ENCODE measurements at places on chromosomes 7 and 10.

DNA sequence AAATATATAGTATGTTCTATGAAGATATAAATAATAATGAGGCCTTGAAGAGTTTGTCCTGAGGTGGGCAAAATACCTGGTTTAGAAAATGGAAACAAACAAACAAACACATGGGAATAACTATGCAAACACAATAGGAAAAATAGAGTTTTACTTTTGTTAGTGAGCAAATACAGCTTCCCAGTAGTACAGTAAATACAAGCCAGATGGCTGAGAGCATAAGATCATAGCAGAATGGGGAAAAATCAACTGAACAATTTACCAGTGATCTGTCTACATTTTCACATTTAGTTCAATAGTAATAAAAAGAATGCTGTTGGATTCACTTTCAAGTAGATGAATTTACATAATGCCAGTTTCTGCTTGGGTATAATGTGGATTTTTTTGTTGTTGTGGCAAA, 45.1 kb downstream of the ADD3 start:
- no peak for DNase-seq

DNA sequence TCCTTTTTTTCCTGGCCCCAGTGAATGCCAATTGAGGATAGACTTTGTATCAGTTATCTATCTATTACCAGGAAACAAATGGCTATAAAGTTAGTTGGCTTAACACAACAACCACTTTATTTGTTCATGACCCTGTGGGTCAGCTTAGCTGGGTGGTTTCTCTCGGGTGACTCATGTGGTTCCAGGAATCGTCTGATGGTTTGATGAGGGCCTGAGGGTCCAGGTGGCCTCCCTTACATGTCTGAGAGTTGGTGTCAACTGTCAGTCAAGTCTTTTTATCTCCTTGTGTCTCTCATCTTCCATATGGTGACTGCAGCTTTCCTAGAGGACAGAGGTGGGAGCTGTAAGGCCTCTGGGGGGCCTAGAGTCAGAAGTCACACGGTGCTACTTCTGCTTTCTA, 15.3 kb upstream of the MAPK8 start:
- DNase-seq: no peak

DNA sequence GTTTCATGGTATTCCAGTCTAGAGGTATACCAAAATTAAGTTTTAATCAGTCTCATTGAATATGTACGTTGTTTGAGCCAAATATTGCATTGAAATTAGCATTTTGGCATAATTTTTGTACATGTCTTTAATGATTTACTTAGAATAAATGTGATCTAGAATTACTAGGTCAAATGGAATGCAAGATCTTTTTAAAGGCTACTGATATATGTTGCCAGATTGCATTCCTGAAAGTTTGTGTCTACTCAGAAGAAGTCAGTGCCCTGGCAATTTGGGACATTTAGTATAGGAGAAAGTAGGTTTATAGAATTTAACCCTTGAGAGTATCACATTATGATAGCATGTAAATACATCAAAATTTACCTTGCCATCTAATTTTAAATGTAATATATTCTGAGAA, 32.4 kb downstream of the KMT2E start:
- DNase-seq: no peak

DNA sequence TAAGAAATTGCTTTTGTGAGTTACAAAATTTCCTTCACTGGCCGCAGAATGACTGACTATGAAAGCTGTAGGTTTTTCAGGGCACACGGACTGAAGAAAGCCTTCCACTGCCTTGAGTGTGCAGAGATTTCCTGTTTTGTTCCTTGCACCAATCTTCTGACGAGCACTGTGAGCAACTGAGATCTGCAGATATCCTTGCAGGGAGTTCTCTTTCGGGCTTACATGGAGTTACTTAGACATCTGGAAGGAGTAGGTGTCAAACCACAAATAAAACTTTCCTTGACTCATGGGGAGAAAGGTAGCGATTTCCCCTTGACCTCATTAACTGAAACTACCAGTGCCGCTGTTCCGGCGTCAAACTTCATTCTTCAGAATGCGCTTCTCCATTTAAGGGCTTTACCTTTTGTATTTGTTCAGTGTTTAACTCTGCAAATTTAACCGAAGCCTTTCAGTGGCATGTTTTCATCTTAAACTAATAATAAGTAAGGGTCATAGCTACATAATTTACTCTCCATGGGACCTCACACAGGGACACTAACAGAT, 1175.3 kb downstream of the GATA3 start:
- no peak for DNase-seq

GRCh38 chr10:3054851-3055199, 12.5 kb upstream of the PFKP start:
- no peak for DNase-seq

- DNase-seq: no peak
Measured at GRCh38 chr10:129755621-129756020, 208.5 kb downstream of the EBF3 start.

GRCh38 chr10:20020677-20021076, 204.4 kb downstream of the PLXDC2 start:
- no peak for DNase-seq

- no peak for DNase-seq
Measured at GRCh38 chr10:122089311-122090017, 100.5 kb downstream of the TACC2 start.

GRCh38 chr7:24741679-24742505, 15.4 kb downstream of the GSDME start:
- no peak for DNase-seq

GRCh38 chr7:65268782-65269149, 104.9 kb upstream of the ZNF92 start:
- DNase-seq: no peak

- no peak for DNase-seq
Measured at GRCh38 chr10:92850185-92850584, 1.9 kb downstream of the EXOC6 start.

DNA sequence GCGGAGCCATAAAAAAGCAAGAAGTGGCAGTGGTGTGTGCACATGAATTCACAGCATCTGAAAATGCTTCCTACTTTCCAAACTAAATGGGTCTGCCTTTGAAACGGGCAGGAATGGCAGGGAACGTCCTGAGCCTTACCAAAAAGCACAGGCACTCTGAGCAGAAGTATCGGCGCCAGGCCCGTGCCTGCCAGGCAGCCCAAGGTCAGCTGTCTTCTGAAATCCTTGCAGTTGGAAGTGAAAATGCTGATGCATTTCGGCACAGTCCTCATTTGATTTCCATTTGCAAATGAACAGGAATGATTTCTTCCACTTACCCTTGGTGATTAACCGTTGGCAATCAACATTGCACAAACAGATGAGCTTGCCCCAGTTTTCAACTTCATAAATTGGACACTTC, 47.6 kb upstream of the MNX1 start:
- no peak for DNase-seq

DNA sequence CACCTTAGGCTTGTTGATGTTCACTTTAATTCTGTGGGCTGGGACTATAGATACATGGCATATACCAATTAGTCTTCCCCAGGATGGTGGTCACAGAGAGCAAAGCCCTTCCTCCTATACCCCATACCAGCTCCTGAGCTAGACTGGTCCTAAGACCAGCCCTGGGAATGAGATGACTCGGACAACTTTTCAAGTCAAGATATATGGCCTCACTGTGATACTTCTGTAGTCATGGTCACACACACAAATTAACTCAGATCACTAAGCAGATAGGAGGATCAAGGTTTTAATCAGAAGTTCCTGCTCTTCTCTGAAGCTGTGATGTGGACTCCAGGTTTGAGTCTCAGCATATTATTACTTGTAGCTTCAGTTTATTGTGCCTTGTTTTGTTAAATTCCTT, 53.1 kb downstream of the SLK start:
- DNase-seq: no peak

GRCh38 chr10:47255033-47255813, 44.8 kb upstream of the GDF10 start:
- DNase-seq: no peak

- DNase-seq: no peak
Measured at GRCh38 chr10:11603741-11604140, 7.7 kb downstream of the USP6NL start.

DNA sequence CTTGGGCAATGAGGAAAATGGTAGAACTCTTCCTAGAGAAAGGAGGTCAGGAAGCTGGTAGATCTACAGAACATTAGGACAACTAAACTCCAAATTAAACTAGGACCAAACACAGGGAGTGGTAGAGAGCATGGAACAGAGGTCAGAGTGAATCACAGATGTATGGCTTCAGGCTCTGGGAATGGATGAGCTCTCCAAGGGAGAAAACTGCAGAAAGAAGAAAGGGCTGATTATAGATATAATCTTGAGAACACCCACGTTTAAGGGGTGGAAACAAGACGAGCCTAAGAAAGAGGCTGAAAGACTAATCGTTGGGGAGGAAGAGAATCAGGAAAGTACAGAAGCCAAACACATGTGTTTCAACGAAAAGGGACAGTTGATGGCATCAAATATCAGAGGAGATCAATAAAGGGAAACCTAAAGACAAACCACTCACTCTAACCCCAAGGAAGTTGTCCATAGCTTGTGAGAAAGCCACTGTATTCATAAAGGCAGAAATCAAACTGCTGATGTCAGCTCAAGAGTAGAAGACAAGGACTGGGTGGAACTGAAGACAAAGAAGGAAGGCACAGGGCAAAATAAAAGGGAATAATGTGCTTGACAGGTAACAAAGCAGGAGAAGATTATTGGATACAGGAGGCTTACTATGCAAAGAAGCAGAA, 41.4 kb downstream of the NUDCD3 start:
- no peak for DNase-seq

DNA sequence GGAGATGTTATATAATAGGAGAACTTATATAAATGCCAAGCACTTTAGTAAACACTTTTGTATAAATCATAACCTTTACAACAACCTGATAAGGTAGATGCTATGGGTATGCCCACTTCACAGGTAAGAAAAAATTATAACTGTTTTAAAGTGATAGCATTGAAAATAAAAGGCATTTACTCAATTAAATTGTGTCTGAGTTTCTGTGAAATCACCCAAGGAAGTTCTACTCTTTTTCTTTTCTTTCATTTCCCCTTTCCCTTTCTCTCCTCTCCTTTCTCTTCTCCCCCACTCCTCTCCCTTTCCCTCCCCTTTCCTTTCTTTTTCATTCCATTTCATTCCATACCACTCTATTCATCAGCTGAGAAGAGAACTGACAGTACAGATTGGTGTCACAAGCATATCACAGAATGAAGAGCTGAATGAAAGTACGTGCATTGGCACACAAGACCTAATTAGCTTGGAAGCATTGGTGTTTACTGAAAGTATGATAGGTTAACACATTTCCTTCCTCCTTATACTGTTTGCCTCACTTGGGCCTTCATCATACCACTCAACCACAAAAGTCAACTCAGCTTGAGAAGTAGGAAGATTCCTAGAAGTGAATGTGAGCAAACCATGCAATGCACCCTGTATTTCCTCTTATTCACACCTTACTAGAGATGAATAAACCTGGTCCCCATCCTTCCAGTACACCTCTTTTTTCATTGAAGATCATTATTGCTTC, 117.9 kb upstream of the AGR3 start:
- no peak for DNase-seq

DNA sequence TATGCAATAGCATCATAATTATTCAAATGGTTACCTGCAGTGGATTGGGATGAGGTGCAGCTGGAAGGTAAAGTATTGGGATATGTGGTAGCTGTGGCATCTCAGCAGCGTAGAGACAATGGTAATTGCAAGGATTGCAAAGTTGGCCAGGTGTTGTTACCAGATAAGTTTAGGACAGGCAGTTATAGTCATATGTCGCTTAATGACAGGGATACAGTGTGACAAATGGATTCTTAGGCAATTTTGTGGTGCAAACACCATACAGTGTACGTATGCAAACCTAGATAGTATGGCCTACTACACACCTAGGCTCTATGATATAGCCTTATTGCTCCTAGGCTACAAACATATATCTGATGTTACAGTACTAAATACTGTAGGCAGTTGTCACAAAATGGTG, 163.5 kb upstream of the LYZL2 start:
- DNase-seq: no peak

DNA sequence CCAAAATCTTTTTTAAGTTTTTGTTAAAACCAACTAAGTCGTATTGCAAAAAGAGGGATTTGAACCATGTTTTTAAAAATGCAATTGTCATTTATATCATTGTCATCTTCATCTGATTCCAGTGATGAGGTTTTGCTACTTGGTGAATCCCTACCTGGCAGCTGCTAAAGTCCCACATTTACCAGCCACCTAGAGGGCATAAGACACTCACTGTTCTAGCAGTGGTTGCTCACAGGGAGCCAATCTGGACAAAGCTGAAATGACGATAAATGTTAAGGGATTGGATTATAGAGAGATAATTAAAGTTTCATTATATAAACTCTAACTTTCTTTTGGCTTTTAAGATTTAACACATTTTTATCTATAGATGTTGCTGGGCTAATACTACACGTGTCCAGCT, 18.7 kb downstream of the KIFBP start:
- DNase-seq: no peak

GRCh38 chr7:149599636-149600206, 102.1 kb upstream of the ZNF746 start:
- no peak for DNase-seq

DNA sequence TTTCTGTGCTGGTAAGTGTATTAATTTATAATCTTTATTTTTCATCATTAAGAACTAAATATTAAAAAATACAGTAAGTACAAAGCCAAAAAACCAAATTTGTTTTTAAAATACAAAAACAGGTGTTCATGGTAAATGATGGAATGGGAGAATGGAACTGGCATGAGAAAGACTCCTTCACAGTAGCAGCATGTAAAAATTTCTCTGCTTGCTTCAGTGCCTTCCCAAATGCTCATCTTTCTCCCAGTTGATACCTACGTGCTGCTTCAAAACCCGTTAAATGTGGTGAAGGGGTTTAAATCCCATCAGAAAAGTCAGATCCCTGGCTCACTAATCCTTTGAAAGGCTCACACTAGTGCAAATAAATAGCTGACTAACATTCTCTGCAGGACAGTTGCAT, 4.2 kb downstream of the RNF133 start:
- no peak for DNase-seq

GRCh38 chr10:48670978-48671913, 13.4 kb upstream of the WDFY4 start:
- no peak for DNase-seq

- DNase-seq: no peak
Measured at GRCh38 chr7:11935905-11936304, 103.9 kb upstream of the THSD7A start.

- no peak for DNase-seq
Measured at GRCh38 chr10:97882142-97883091, 32.8 kb downstream of the GOLGA7B start.

DNA sequence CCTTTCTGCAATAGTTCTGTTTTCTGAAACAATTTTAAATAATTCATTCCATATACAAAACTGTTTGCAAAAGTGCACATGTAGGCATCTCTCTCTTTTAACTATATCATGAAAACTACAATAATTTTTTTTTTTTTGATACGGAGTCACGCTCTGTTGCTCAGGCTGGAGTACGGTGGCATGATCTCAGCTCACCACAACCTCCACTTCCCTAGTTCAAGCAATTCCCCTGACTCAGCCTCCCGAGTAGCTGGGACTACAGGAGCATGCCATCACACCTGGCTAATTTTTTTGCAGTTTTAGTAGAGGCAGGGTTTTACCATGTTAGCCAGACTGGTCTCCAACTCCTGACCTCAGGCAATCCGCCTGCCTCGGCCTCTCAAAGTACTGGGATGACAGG, 44.0 kb upstream of the SEMA3A start:
- no peak for DNase-seq

All from T-helper 22 cell (primary cell).